NCI-H2107 (cell line): ENCODE measurements at places on chromosomes 13 and 19.
A peak's percentile ranks its signal among the peaks of the same experiment; 100 is the strongest.

GRCh38 chr13:34310539-34310938, 492.6 kb downstream of the RFC3 start:
- no peak for DNase-seq

GRCh38 chr13:39956036-39956435, 300.6 kb downstream of the COG6 start:
- no peak for DNase-seq

DNA sequence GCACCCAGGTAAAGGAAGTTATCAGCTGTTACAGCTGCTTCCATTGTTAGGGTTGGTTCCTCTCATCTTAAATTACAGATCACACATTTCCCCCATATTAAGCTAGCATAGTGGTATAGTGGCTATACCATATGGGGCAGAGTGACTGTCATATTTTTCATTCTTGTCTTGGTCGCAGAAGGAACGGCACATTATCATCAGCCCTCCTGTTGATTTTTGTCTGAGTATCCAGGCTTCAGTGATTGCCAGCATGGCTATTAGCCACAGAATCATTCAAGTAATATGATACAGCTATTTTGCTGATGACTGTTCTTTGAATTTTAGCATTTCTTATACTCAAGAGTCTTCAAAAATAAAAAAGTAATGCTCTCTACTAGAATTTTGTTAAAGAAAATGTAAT, 240.9 kb downstream of the LIG4 start:
- DNase-seq = no peak

DNA sequence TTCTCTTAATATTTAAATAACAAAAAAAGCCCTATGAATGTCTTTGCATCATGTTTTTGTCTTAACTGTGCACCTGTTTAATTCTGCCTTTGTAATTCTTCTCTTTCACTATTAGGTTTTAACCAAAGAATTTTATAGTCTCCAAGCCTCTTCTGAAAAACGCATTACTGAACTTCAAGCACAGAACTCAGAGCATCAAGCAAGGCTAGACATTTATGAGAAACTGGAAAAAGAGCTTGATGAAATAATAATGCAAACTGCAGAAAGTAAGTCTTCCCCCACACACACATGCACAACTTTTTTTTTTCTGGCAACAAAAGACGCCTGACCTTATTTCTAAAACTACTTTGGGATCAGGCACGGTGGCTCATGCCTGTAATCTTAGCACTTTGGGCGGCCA, 126.5 kb downstream of the PIBF1 start:
- no peak for DNase-seq

DNA sequence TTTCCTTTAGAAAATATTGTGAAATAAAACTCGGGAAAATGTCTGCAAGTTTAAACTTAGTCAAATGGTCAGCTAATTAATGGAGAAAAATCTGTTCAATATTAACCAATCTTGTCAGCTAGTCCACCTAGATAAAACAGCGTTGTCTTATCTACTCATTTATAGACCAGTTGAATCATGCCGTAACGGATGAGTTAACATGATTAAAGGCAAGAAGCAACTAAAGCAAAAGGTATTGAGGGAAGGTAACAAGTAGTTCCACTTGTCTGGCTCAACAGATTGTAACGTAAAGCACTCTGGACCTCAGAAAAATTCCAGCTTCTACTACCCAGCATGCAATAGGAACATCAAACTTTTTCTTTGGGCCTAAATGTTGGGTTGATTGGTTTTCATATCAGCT, 958.2 kb downstream of the DIAPH3 start:
- DNase-seq = no peak

DNA sequence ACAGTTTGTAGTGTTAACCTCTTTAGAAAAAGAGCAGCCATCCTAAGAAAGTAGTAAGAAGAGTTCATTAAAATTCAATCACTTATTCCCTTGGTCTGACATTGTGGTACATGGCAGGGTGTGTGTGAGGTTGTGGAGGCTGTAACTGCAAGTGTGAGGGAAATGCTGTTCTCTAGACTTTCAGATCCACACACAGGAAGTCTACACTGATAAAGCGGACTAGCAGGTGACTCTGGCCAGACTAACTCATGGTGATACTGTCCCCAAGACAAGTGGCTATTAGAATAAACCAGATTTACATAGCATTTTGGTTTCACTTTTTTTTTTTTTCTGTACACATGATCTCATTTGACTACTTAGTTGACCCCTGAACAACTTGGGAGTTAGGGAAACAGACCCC, 10.0 kb downstream of the MTIF3 start:
- no peak for DNase-seq

DNA sequence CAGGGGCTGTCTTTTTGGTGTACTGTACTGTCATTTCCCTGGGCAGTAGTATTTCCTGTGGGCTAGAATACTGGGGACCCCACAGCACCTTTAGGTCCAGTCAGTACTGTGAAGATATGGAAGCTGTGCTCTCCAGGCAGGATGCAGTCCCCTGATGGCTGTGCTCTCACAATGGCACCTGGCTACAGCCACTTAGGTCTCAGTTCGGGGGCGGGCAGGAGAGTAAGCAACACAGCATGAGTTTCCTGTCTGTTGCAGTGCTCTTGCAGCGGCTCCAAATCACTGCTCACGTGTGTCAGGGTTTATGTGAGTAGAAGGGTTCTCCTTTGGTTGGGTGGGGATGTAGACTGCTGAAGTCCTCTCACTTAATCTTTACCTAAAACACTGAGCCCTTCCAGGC, 810.4 kb downstream of the DACH1 start:
- no peak for DNase-seq

DNA sequence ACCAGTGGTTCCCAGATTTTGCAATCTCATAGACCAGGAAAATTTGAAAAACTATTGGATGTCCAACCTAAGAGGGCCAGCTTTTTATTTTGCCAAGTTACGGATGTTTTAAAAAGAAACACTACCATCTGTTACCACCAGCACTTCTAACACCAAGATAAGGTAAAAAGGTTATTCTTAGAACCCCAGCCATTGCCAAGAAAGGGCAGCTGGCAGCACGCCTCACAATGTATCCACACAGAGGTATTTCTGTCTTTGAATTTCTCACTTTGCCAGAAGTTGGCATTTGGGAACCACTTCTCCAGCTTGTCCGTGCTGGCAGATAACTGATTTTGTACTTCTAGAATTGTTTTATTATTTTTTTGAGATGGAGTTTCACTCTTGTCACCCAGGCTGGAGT, 28.7 kb downstream of the CAPN12 start:
- DNase-seq = no peak

DNA sequence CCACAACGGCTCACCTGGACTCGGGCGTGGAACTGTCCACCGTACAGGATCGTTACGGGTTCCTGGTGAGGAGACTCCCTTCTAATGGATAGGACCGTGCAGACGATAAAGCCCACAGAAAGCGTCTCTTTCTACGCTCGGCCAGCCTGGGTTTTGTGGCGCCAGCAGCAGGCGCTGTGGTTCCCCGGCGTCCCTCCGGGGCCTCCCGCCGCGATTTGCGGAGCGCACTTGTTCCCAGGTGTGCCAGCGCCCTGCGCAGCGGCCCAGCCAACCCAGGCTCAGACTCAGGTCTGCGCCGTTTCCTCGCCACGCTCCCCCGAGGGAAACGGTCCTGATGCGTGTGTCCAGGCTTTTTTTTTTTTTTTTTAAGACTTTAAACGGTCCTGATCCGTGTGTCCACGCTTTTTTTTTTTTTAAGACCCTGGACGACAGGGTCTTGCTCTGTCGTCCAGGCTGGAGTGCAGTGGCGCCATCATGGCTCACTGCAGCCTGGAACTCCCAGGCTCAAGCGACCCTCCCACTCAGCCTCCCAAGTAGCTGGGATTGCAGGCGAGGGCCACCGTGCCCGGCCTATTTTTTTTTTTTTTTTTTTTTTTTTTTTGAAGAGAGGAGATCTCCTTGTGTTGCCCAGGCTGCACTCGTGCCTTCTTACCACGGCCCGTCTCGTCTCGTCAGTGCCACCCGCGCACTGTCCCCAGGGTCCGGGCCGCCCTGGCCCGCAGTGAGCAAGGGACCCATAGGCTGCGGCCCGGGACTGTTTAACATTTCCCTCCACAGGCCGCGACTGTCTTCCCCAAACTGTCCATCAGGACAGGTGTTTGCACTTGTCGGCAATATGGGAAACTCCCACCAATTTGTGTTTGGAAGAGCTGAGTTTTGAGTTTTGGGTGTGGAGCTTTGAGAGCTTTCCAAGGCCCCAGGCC, 23.8 kb downstream of the GJA3 start:
- no peak for DNase-seq

DNA sequence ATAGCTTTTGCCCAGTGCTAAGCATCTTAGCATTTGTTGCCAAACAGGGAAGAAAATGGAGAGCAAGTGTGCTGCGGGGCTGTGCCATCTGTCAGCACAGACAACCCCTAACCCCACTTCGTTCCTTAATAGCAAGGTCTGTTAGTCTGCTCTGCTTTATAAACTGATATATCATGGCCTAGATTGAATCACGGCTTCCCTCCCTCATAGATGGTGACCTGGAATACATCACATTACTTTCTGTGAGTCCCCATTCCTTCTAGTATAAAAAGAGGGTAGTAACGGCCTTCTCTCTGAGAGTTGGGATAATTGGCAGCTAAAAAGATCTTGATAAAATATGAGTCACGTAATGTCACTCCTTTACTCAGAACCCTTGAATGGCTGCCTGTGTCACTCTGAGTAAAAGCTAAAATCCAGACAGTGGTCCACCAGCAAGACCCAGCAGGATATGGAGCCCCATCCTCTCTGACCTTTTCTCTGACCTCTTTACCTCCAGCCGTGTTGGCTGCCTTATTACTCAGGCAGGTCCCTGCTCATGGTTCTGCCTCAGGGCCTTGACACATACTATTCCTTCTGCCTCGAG, 151.7 kb downstream of the DLEU7 start:
- DNase-seq = no peak

- DNase-seq = no peak
Measured at GRCh38 chr13:23723471-23723870, 153.3 kb downstream of the TNFRSF19 start.

DNA sequence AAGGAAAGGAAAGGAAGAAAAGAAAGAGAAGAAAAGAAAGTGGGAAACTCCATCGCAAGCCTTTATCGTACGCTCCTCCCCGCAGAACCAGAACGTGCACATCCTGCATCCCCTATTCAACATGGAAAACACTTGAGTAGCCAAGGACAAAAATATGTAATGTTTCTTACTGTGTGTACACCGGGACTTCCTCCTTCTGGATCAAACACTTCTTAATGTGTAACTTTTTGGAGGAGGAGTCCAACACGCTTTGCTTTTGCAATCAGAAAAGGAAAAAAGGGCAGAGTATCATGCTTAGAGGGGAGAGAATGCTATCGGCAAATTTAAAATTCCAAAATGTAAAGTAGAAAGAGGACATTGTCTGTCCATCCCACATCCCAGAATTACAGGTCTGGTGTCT, 7.8 kb upstream of the SHFL start:
- DNase-seq = no peak

GRCh38 chr13:33392794-33393405, 107.3 kb upstream of the STARD13 start:
- DNase-seq = no peak

DNA sequence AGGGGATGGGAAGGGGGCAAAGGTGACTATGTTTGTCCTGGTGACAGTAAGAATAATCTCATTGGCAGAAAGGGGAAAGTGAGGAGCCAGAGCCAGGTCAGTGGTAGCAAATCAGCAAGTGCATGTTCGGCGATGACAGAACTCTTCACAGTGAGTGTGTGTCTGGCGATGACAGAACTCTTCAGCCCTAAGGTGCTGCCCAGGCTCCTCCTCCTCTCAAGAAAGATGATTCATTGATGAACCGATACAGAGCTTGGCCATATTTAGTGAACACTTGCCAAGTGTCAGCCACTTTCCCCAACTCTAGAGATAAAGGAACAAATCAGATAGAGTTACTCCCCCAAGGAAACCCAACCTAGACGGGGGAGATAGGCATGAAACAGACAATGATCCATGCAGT, 199.3 kb upstream of the UBL3 start:
- DNase-seq = no peak

DNA sequence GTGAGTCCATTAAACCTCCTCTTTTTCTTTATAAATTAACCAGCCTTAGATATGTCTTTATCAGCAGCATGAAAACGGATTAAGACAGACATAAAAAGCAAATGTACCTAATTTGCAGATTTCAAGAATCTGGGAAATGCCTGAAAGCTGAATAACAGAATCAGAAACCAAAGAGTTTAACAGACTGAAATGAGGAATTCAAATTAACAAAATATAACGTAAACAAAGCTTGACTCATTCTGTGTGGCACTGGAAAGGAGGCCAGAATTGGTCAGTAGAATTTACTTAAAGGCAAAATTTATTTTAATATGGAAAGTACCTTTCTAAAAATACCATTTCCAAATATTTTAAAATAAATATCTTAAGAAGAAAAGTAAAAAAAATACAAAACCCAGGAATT, 540.6 kb upstream of the HTR2A start:
- DNase-seq = no peak

DNA sequence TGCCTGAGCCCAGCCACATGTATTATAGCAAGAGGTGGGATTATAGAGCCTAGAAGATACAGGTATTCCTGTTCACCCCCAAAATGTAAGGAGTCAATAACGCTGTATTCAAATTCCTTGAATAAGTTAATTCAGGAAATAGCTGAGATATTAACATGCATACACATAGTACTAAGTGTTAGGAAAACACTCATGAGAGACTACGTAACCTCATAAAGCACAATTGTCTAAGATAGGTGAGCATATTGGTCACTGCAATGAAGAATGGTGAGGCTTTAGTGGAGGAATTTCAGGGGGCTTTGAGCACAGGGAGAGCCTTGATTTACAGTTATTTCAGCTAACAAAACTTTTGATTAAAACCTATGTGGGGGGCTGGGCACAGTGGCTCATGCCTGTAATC, 161.6 kb downstream of the LMO7 start:
- DNase-seq = no peak

- DNase-seq = peak; percentile 90
Measured at GRCh38 chr19:44499962-44500949, at the start of gene ZNF180. Gene ZNF180 (minus strand): TSS chr19:44500522. CDS start chr19:44497334, 3,188 bp downstream.

- DNase-seq = no peak
Measured at GRCh38 chr19:42068756-42069571, 1.0 kb downstream of the GRIK5 start.

- no peak for DNase-seq
Measured at GRCh38 chr19:42497492-42498168, 30.7 kb downstream of the CEACAM1 start.

DNA sequence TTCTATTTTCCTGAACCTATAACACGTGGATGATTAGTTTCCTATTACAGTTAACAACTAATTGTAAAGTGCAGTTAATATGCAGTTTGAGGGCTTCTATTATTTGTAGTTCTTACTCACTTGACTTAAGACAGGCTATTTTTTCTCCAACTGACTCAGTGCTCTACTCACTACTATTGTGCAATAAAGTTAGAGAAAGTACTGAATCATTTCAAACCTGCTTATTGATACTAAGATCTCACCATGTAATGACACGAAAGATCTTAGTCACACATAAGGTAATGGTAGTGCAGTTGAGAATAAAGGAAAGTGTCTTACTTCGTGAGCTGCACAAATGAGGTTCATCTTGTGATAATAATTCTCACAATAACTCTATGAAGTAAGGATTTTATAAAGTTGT, 22.8 kb upstream of the ITM2B start:
- DNase-seq = no peak

- no peak for DNase-seq
Measured at GRCh38 chr19:49145573-49146407, 9.4 kb downstream of the HRC start.

GRCh38 chr19:29663861-29664752, 1.2 kb upstream of the PLEKHF1 start:
- DNase-seq = no peak
